ENCODE measurements at places on chromosomes 1 and 21. TPM values are rescaled to one million over a fixed set of nuclear protein-coding genes. Genes with fewer than 3 reads are reported as not detected.

IGSF9 gene
- not detected for total RNA-seq

- no peak for DNase-seq
Observed at GRCh38 chr1:90781534-90781933, 64.4 kb upstream of the BARHL2 start.

DNA sequence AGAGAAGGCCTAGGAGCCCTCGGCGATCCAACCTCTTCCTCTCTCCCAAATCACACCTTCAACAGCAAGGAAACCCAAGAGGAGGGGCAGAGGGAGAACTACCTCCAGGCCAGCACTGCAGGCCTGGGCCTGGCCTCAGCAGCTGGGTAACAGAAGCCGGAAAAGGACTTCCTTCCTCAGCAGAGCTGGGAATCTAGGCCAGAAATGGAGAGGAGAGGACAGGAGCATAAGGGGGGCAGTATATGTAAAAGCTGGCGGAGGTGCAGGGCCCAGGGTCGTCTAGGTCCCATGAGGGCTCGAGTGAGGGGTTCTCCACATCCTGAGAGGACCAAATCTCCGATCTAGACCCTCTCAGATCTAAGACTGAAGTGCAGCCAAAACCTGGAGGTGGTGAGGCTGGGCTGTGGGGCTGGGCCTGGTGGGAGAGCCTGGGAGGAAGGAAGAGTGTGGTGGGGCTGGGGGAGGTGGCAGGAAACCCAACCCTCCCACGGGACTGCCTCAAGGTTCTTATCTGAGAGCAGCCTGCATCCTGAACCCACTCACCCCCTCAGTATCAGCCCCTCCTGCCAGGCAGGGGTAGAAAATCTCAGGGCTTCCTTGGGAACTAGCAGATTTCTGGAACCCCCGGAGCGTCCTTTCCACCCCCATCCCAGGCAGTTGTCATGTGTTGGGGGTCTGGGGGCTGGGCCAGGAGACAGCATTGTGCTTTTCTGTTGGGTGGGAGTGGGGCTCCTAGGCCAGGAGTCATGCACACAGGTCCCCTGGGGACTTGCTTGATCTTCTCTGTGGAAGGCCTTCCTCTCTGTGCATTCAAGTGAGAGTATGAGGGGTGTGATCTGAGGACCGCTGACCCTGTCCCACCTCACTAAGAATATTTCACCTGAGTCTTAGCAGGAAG, 33.0 kb downstream of the PIK3C2B start:
- DNase-seq = no peak

DNA sequence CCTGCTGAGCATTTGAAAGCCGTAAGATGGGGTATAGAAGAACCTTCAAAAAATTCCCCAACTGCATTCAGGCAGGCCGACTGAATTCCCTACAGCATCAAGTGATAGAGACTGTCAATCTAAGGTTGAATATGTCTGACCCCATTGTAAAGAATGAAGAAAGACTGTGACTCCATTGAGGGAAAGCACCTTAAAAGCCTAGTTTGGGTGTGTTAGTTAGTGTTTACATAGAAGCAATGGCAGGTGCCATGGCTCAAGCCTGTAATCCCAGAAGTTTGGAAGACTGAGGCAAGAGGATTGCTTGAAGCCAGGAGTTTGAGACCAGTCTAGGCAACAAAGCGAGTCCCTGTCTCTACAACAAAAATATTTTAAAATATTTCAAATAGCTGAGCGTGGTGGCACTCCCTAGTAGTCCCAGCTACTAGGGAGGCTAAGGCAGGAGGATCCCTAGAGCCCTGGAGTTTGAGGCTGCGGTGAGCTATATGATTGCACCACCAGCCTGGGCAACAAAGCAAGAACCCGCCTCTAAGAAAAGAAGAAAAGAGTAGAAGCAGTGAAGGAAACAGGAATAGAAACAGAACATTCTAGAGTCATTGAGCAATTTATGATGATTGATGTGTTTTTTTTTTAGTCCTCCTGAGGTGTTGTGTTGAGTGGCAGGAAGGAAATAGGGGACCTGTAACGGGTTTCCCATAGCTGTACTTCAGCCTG, 15.4 kb downstream of the POLR3GL start:
- no peak for DNase-seq

DNA sequence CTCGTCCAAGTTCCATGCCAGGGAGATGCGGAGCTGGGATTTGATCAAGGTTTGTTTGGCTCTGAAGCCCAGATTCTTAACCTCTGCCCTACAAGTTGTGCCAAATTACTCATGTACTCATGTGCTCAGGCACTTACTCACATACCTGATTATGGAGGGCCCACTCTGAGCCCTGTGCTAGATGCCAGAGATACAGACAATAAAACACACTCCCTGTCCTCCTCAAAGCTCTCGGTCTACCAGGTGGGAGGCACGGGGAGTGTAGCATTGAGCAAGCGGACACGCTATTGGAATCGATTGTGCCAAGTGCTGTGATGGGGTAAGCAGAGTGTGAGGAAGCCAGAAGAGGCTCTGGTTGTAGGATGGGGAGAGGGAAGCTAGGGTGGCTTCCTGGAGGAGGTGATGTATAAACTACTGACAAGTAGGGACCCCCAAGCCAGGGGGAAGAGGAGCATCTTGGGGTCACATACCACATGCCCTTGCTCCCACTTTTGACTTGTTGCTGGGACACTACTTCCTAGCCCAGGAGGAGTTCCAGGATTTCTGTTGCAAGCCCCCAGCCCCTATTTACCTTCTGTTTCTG, 49.8 kb upstream of the IFNLR1 start:
- DNase-seq = no peak

DNA sequence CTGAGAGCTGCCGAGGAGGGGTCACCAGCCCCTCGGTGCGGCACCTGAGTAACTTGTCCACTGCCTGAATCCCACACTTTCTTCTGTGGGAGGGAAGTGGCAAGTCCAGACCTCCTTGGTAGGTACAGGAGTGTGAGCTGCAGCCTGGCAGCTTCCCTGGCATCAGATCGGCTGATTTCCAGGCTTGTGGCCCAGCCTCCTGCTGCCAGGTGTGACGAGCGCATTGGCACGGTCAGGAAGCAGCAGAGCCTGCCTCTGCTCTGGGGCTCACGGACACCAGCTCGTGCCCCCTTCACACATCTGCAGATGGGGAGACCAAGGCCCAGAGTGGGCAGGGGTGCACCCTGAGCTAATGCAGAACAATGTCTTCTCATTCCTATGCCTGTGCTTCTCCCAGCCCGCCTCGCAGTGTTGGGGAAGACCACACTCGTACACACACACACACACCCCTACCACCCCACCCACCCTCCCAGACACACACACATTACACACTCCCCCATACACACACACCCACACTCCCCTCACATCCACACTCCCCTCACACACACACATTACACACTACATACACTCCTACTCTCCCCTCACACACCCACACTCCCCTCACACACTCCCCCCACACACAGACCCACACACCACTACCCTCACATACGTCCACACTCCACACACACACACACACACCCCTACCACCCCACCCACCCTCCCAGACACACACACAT, 33.1 kb upstream of the SELENON start:
- DNase-seq = no peak

GRCh38 chr1:3547055-3548005, 64.0 kb downstream of the MEGF6 start:
- no peak for DNase-seq

EPRS1 gene
- 176 TPM for total RNA-seq

- DNase-seq = no peak
Observed at GRCh38 chr1:233662575-233663304, 48.8 kb downstream of the KCNK1 start.

- no peak for DNase-seq
Observed at GRCh38 chr1:53080041-53080440, 18.0 kb downstream of the PODN start.

HIVEP3 gene
- total RNA-seq = 75.4 TPM

DNA sequence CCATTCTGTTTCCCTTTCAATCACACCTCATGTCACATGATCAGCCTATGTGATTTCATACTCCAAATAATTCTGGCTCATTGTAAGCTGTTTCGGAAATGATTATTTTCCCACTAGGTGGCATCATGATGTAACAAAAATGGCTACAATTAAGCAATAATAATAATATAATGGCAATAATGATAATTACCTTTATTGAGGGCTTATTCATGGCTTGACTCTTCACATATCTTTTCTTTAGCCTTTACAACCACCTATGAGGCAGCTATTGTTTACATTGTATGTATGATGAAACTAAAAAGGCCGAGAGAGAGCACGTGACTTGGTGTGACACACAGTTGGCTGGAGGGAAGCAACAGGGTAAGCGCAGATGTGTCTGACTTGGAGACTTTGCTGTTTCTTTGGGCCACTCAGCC, 12.5 kb upstream of the KPRP start:
- DNase-seq = no peak

- no peak for DNase-seq
Observed at GRCh38 chr21:34881839-34882371, 167.2 kb downstream of the RUNX1 start.

DNA sequence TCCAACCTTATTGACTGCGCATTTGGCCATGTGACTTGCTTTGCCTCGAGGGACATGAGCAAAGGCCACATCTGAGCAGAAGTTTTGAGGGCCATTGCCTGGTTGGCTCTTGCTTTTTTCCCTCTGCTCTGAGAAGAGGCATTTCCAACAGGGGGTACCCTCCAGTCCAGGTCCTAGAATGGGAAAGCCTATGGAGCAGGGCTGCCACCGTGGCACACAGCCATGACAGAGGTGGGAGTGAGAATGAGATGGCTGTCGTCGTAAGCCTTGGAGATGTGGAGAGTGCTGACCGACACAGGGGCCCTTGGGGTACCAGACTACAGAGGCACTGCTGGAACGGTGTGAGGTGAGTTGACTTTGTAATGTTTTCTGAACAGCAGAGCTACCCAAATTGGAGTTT, 103.0 kb downstream of the KCNJ15 start:
- DNase-seq = no peak

GRCh38 chr1:12553963-12554362, 64.0 kb downstream of the DHRS3 start:
- no peak for DNase-seq

DNA sequence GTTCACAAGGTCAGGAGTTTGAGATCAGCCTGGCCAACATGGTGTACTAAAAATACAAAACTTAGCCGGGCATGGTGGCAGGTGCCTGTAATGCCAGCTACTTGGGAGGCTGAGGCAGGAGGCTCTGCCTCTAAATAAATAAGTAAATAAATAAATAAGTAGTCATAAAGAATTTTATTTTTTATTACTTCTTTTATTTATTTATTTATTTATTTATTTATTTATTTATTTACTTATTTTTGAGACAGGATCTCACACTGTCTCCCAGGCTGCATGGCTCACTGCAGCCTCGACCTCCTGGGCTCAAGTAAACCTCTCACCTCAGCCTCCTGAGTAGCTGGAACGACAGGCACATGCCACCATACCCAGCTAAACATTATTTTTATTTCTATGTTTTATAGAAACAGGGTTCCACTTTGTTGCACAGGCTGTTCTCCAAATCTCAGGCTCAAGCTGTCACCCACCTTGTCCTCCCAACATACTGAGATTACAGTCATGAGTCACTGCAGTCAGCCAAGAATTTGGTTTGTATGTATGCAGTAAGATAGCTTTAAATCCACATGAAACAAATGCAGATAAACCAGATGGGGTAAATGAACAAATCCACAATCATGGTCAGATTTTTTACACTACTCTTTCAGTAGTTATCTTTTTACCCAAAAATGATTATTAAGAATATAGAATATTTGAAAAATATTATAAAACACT, 523.3 kb upstream of the RGS18 start:
- DNase-seq = no peak

Data from activated T-helper 1 cell treated with anti-CD3 and anti-CD28 coated beads, Interleukin-12 subunit alpha, Interleukin-12 subunit beta, Interleukin-2, Interleukin-4 antibody, amounts not matched to agents 30 ng/mL and 10 ng/mL and 1 ng/mL, durations not matched to agents 14 hours and 24 hours and 36 hours (primary cell).